Hematopoietic multipotent progenitor cell treated with erythropoietin and hydrocortisone succinate and interleukin-3 and kit ligand, for 8 days (in vitro differentiated cells): ENCODE measurements at places on chromosomes 1 and 21.
A peak's percentile ranks its signal among the peaks of the same experiment; 100 is the strongest.

DNA sequence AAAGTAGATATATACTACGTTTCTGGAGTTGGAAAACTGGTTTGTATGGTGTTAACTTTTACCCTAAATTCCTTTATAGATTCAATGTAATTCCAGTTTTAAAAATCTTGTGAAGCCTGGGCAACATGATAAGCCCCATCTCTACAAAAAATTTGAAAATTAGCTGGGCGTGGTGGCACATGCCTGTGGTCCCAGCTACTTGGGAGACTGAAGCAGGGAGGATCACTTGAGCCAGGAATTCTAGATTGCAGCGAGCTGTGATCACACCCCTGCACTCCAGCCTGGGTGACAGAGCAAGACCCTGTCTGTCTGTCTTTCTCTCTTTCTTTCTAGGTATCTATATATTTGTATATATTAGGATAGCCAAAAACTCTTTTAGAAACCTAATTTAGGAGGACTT is 141.9 kb downstream of the CLEC20A start:
- no peak for DNase-seq

DNA sequence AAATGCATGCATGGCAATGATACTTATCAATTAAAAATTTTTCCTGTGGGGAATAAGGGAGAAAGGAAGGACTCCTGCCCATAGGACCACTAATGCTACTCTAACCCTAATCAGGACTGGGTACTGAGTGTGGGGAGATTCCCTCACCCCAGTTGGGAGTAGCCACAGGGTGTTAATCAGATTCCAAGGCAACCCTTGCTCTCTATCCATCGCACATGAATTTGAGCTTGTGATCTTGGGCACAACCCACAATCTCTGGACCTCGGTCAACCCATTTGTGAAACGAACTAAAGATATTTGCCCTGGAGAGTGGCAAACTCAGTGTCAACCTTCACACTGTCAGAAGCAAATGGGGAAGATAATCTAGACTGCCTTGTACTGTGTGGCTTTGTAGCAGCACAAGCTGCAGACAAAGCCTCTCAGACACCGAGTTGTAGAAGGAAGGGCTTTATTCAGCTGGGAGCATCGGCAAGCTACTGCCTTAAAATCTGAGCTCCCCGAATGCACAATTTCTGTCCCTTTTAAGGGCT is 69.5 kb downstream of the SERINC2 start:
- DNase-seq: no peak

- no peak for DNase-seq
Observed at GRCh38 chr21:27513016-27513415, 546.1 kb upstream of the ADAMTS5 start.

- no peak for DNase-seq
Observed at GRCh38 chr1:218557731-218558130, 212.6 kb downstream of the TGFB2 start.

DNA sequence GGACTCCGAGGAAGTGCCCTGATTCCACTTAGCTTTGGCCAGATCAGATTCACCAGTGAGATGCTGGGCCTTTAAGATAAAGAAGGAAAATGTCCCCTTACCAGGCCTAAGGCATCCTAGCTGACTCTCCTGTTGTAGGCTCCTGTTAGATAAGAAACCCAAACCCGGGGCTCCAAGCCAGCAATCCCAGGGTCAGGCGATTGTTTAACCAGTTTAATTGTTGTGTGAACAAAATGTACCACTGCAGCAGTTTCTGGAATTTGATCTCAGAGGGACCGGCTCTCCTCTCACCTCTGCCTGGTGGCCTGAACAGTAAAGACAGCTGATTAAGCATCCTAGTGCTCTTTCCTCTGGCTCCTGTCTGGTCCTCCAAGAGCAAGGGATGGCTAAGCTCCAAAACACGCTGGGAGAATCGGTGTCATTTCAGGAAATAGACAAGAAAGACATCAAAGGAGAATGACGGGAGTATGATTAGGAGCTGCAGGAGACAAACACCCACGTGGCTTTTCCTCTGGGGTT is 9.3 kb upstream of the KLHDC8A start:
- peak; percentile 26 for DNase-seq

- DNase-seq: no peak
Observed at GRCh38 chr1:186050360-186050759, 316.2 kb downstream of the HMCN1 start.

DNA sequence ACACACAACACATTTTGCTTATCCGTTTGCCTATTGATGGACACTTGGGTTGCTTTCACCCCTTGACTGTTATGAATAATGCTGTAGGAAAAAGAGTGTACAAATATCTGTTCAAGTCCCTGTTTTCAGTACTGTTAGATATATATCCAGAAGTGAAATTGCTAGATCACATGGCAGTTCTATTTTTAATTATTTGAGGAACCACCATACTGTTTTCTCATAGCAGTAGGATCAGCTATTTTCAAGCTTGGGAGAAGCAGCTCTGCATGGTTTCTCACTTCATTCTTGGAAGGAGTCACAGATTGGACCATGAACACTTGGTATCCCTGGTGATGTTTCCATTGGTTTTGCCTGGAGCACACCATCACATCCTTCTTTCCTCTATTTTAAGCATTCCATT is 114.4 kb upstream of the ZP4 start:
- DNase-seq: no peak

GRCh38 chr1:89444791-89445190 is 79.8 kb upstream of the LRRC8B start:
- DNase-seq: no peak

DNA sequence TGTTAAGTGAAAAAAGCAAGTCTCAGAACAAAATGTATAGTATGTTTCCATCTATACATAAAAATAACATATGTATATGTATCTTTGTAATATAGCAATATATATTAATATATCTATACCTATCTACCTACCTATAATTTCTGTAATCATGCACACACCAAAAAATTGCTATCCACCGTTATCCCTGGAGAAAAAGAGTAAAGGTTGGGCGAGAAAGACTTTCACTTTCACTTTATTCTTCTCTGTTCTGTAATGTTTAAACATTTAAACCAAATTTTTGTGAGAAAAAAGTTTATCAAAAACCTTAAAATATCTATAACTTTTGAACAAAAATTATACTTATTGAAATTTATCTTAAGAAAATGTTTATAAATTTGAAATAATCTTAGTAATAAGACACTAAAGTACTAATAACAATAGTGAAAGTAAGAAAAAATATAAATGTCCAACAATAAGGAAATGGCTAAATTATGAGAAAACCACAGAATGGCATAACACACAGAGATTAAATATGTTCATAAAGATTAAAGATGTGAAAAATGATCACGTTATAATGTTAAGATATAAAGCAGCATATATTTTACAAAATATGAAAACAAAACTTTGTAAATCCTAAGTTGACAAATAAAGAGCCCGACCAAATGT is 74.0 kb upstream of the LRRC53 start:
- DNase-seq: no peak

- no peak for DNase-seq
Observed at GRCh38 chr1:53408013-53408754, 51.0 kb upstream of the DMRTB1 start.

DNA sequence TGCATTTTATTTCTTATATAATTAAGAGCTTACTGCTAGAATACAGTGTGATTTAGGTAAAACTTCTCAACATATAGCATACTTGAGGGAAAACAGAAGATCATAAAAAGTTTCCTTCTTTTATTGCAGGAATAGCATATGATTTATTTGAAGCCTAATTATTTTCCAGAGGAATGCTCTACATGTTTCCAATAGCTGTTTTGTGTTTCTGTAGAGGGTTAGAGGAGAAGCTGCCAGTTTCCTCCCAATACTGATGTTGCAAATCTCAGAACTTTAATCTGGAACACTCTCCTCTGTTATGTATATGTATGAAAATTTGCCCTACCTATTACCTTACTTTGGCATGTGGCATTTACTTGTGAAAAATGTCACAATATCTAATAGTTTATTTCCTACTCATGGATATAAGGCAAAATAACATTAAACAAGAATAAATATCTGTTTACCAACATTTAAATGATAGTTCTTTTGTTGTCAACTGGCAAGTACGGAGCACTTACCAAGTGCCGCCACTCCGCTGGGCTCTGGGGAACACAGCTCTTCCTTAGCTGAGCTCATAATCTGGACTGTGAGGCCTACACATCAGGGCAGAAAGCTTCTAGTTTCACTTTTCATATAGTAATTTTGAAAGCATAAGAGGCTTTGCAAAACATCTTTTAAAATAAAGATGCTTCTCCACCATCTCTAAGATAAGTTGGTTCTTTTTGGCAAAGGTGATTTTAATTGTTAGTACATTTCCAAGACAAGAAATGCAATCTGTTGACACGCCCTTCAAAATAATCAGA is 239.8 kb upstream of the C1orf105 start:
- DNase-seq: no peak

- no peak for DNase-seq
Observed at GRCh38 chr1:185540295-185540694, 193.9 kb upstream of the HMCN1 start.

GRCh38 chr1:228405979-228406228 is 731 bp downstream of the TRIM11 start:
- no peak for DNase-seq

- no peak for DNase-seq
Observed at GRCh38 chr1:111770916-111771315, 15.2 kb downstream of the DDX20 start.

DNA sequence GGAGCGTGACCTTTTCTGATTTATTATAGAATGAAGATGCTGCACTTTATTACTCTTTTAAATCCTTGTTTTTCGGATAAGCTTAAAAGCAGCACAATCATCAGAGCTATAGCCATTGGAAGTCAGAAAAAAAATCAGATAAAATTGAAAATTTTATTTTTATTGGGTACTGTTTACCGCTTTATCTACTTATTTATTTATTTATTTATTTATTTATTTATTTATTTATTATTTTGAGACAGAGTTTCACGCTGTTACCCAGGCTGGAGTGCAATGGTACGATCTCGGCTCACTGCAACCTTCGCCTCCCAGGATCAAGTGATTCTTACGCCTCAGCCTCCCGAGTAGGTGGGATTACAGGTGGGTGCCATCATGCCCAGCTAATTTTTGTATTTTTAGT is 83.1 kb upstream of the CHRM3 start:
- DNase-seq: no peak

GRCh38 chr1:42259059-42259738 is 75.8 kb downstream of the FOXJ3 start:
- peak; percentile 49 for DNase-seq
